ENCODE measurements at places on chromosomes 11 and 22. TPM values are rescaled to one million over a fixed set of nuclear protein-coding genes. Genes with fewer than 3 reads are reported as not detected.

GRCh38 chr22:20204806-20205205 is 54.0 kb upstream of the CCDC188 start:
- DNase-seq = no peak

GRCh38 chr11:72102162-72102561 is 935 bp downstream of the LAMTOR1 start:
- no peak for DNase-seq

DNA sequence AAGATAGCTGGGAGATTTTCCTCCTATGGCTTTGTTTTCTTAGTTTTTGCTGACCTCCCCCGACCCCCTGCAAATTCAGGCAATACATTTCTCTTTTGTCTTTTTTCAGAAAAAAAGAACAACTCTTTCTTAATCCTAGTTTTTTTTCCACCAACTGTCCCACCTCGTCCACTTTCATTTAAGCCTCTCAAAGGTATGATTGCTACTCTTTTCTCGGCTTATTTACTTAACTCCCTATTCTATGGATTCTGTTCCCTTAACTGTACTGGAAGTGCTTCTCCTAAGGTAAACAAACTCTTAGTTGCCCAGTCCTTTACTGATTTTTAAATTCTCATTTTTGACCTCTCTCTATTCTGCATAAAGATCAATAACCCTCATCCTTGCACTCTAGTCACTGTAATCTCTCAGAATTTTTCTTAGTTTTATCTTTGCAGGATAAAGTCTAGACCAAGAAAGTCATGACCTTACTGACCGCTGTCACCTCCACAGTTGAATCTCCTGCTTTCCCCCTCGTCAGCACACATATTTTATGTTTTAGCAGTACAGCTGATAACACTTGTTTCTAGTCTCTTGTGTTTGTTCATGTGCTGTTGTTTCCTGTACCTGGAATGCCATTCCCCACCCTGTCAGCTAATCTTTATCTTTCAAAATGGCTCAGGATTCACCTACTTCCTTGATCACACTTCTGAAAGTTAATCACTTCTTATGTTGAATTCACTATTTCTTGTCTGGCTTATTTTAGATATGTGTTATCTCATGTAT is 14.9 kb downstream of the TBCEL start:
- DNase-seq = no peak

DNA sequence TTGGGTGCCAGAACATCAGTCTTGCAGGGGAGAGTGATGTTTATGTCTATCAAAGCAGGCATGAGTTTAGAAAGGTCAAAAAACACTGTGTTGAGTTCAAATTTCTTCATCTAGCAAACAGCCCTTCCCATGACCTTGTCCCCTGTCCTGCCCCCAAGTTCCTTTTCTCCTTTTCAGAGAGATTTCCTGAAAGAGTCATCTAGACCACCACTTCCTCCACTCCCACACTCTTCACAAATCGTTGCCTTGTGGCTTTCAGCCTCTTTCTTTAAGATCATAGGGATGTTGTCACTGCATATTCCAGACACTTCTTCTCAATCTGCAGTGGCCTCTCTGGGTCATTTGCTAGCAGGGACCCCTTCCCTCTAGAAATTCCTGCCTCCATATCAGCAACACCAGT is 290.5 kb downstream of the TENM4 start:
- DNase-seq = no peak

GRCh38 chr22:17784776-17785175 is 10.5 kb upstream of the BID start:
- DNase-seq = no peak

- DNase-seq = no peak
Observed at GRCh38 chr11:27721264-27722116, 21.2 kb upstream of the BDNF start.

DNA sequence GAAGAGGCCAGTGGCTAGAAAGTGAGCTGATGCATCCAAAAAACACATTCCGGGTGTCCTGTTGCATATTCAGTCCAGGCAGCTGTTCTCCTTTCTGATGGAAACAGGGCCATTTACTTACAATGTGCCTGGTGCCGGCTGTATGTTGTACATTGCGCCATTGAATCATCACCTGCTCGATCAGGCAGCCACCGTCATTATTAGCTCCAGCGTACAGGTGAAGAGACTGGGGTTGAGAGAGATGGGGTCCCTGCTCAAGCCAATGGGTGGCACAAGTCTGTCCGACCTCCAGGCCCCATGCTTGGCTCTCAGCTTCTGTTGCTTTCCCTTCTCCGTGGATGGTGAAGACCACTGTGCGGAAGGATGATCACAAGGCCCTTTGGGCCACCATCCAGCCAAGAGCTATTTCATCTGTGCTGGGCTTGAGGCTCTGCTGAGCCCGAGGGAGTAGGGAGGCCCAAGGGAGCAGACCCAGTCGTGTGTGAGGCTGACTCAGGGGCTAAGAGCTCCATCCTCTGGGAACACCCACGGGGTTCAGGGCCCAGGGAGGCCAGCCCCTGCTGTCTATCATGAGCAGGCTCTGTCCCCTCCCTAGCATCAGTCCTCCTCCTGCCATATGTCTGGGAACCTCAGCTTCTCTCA is 20.7 kb upstream of the EMID1 start:
- no peak for DNase-seq

DNA sequence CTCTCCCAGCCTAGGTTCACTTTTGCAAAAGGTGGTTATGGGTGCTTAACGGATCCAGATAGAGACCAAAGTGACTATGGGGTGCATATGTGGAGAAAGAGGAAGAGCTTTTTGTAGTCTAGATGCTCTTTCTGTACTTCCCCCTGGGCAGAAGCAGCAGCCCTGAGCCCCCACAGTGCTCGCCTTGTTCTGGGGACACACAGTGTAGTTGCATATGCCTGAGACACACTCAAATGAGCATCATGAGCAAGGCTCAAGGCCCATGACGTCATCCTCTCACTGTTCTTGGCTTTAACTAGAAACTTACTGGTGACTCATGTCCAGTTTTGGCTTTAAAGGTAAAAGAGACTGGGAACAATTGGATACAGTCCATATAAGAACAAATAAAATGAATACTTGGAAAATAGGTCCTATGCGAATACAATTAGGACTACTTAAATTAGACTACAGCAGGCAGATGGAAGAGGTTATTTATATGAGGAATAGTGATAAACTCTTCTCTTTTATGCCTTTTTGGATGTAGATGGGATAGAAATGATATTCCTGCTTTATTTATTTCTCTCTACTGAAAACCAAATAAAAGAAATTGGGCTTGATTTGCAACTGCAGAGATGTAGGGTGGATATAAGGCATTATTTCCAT is 20.1 kb upstream of the PEX26 start:
- DNase-seq = peak; percentile 51

DNA sequence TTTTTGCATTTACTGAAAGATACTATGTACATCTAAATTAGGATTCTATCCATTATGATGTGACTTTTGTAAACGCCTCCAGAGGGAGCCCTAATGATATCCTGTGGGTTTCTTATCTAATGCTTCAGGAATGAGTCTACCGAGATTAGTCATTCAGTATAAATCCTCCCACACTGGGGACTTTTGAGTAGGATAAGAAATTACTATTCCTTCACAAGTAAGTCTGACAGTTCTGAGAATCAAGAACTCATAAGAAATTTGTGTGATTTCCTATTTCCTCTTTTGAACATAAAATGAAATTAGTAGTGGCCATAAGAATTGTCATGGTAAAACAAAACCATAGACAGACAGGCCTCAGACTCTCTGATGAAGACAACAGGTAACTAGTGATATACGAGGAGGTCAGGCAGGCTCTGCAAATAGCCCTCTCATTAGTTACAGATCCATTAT is 10.0 kb upstream of the OR5M1 start:
- no peak for DNase-seq

MRPL11 gene
- total RNA-seq = 41.3 TPM

TLCD5 gene
- 12.5 TPM for total RNA-seq

CCDC157 gene
- 18.3 TPM for total RNA-seq

GAL gene
- total RNA-seq = not detected
